ENCODE measurements at places on chromosomes 1 and 21.

- no peak for DNase-seq
These were observed 456 bp downstream of the TOMM40L start for GRCh38 chr1:161226320-161226711.

DNA sequence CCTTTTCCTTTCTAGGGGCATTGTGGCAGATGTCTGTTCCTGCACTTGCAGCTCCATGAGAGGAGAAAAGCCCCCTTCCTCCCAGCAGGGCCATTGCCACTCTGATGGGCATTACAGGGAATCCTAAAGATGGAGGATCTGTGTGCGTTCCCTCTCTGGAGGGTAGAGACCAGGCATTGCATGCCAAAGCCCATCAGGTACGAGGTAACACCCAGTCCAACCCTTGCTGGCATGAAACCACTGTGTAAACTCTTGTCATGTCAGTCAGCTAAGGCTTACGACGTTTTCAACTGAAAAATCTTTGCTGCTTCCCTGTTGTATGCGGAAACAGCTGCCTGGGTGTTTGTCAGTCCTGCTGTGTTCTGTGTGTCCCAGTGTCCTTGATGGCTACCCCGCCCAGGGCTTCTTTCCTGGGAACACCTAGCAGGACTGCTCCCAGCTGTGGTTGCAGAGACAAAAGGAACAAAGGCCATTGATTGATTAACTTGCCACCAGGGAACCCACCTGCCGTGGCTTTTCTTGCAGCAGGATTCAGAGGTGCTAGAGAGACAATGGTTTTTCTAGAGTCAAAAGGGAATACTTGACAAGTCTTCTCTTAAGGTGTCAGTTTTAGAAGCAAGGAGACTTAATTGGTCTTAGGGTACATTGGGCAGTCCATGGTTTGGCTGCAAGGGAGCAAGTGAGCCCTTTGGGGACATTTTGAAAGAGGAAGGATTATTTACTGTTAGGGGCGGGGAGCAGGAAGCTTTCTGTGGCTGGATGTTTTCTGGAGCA lies 24.6 kb downstream of the B3GALT5 start:
- peak; percentile 91 for DNase-seq

- DNase-seq = no peak
These were observed 559.3 kb upstream of the ZRANB2 start for GRCh38 chr1:71640116-71640515.

- no peak for DNase-seq
These were observed 24.4 kb downstream of the FTCD start for GRCh38 chr21:46130831-46131587.

DNA sequence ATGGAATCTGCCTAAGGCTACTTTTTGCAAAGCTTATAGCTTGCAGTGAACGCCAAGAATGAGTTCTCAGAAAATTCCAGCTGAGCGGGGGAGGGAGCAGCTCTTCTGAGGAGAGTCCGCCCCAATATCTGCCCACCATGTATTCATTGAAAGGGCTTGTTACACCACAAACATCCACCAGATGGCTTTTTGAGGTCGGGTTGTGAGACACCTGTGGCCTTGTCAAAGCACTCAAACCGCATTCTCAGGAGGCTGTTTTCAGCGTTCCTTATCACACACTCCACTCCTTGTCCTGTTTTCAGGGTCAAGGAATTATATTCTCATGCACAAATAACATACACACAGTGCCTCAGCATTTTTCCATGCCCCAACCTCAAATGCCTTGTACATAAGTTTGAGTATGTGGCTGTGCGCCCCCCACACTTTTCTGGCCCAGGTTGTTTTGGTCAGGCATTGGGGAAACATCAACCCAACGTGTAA lies 3.9 kb upstream of the C4BPB start:
- peak; percentile 66 for DNase-seq

DNA sequence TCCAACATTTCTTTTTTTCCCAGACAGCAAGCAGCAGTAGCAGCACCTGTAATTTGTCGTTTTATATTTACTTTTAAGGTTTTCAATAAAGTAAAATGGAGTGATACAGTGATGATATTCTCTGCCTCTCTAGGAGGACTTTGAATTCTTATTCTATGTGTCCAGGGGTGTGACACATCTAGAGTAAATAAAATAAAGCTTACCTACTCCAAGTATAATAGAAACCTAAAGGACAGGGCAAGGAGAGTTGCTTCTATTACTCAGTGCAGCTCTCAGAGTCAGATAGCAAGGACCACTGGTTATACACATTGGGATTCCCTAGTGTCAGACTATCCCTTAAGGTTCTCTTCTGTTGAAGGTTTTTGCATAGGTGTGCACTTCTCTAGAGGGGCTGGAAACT lies 95.9 kb downstream of the LMO4 start:
- no peak for DNase-seq

- no peak for DNase-seq
These were observed 6.7 kb downstream of the ALX3 start for GRCh38 chr1:110063781-110064180.

GRCh38 chr1:231162970-231163829 lies 1.3 kb downstream of the TRIM67 start:
- no peak for DNase-seq

DNA sequence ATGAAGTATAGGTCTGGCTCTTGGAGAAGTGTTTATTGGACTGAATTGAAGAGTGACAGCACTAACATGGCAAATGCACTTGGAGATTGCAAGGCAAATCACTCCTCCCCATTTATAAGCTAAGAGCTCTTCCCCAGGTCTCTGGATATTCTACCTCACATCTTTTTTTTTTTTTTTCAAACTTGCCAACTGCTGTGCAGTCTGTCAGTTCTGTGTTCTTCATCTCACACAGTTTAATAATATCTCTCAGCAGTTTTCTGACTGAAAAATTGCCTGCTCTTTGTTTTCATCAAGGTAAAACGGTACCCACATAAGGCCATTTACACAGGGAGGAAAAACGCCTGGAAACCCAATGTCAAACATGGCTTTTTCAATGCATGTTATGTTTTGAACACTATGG lies 186.1 kb upstream of the B3GALT2 start:
- no peak for DNase-seq

- DNase-seq = peak; percentile 63
These were observed 858 bp upstream of the SUSD4 start for GRCh38 chr1:223364685-223365382.

- DNase-seq = no peak
These were observed 25.9 kb downstream of the FGGY start for GRCh38 chr1:59322814-59323213.

GRCh38 chr21:38751379-38752050 lies 54.2 kb upstream of the ETS2 start:
- DNase-seq = no peak

DNA sequence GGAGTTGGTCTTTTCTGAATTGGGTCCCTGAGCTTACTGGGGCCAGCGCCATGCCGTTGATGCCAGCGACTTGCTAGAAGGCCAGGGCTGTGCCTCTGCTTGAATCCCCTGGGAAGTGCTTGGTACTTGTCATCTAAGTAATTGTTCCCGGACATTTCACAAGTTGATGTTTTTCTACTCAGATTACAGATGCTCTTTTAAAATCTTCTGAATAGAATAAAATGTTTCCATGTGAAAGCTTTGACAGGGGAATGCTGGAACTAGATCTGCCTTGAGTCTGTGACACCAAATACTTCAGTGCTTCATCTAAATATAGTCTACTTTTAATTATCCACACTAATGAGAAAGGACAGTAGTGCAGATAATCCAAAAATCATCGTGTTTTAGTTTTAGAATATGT lies 38.3 kb downstream of the PTGFRN start:
- no peak for DNase-seq

DNA sequence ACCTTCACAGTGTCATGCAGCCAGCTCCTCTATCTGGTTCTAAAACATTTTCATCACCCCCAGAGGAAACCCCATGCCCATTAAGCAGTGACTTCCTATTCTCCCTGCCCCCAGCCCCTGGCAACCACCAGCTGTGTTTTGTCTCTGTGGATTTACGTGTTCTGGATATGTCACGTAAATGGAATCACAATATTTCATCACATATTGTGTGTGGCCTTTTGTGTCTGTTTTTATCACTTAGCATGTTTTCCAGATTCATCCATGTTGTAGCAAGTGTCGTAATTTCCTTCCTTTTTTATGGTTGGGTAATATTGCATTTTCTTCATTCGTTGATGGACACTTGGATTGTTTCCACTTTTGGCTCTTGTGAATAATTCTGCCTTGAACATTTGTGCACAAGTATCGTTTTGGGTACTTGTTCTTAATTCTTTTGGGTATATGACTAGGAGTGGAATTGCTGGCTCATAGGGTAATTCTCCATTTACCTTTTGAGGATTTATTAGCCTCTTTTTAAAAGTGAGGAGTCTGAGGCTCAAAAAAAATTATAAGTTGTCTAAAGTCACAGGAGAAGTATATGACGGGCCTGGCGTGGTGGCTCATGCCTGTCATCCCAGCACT lies 127.0 kb downstream of the MRPS6 start:
- DNase-seq = no peak

- no peak for DNase-seq
These were observed 11.5 kb upstream of the EIF4G3 start for GRCh38 chr1:21188235-21188634.

- no peak for DNase-seq
These were observed at the start of gene RPTN for GRCh38 chr1:152159144-152159543. RPTN (minus strand) TSS chr1:152159228; CDS start chr1:152157889, 1,339 bp downstream.

GRCh38 chr1:153553830-153554541 lies 4.9 kb upstream of the S100A3 start:
- no peak for DNase-seq

DNA sequence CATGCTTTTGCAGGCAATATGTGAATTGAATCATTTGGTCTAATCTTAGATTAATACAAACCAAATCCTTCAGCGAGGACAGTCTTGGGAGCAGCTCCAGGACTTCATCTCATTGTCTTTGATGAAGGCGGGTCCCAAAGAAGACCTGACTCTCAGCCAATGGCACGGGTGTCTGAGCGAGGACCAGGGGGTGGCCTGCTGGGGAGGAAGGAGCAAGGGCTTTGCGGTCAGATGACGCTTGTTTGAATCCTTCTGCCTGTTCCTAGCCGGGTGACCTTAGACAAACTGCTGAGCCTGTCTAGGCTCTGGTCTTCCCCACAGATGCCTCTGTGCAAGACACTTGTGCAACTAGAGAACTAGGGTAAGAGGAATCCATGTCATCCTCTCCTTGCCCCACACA lies 312.1 kb upstream of the VAMP3 start:
- DNase-seq = no peak

GRCh38 chr1:247535402-247535801 lies 838 bp downstream of the OR2C3 start:
- DNase-seq = no peak

GRCh38 chr1:217253351-217253750 lies 377.5 kb downstream of the GPATCH2 start:
- no peak for DNase-seq

GRCh38 chr1:36125129-36125991 lies at the start of gene COL8A2:
COL8A2 (minus strand) TSS chr1:36125222; CDS start chr1:36100242, 24,980 bp downstream.
- no peak for DNase-seq

GRCh38 chr1:40020447-40021085 lies 20.0 kb upstream of the CAP1 start:
- DNase-seq = no peak

- no peak for DNase-seq
These were observed 58.8 kb upstream of the ZNF644 start for GRCh38 chr1:91080650-91081049.

GRCh38 chr1:219119839-219120238 lies 53.8 kb upstream of the LYPLAL1 start:
- DNase-seq = no peak

GRCh38 chr21:33053951-33054350 lies 16.0 kb upstream of the OLIG1 start:
- no peak for DNase-seq

DNA sequence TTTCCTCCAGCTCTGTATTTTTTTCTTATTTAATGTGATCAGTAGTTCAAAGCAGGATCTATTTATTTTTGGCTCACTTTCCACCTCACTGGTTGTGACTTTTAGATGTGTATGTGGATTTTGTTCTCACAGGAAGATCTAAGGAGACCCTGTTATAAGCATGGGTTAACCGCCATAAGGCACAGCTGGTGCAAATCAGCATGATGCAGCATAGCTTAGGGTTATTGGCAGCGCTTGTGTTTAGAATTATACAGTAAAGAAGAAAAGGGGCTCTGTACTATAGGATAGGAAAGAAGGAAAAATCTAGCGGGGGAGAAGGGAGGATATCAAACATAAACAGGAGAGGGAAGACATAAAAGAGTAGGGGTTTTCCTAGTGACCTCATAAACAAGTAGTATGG lies 26.9 kb upstream of the RGL1 start:
- DNase-seq = no peak

DNA sequence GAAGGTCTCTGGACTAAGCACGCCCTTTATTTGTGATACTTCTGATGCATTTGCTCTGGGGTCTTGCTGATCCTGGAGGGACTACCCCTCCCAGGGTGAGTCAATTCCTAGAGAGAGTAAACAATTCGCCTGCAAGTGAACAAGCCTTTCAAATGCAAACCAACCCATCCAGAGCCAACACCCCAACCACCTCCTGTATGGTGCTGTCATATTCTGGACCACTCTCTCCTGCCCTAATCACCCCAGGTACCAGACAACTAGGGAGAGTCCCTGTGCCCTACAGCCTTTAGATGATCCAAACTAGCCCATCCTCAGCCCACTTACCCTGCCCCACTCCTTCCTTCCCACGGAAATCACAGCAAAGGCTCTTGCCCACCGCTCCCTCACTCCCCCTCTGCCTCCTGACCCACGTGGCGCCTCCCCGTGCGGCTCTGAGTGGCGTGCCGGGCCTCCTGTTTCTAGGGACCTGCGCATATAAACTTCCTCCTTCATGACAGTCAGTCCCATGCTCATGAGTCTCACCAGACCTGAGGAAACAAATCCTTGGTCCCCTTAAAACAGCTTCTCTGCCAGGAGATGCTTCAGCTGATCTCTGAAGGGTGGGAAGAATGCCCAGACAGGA lies 37.2 kb downstream of the ACTA1 start:
- no peak for DNase-seq

- DNase-seq = no peak
These were observed 7.6 kb upstream of the CTTNBP2NL start for GRCh38 chr1:112388436-112388835.

- no peak for DNase-seq
These were observed 54.8 kb upstream of the SYNC start for GRCh38 chr1:32757213-32757895.

- DNase-seq = peak; percentile 33
These were observed 1.4 kb downstream of the NIT1 start for GRCh38 chr1:161119092-161119903.

DNA sequence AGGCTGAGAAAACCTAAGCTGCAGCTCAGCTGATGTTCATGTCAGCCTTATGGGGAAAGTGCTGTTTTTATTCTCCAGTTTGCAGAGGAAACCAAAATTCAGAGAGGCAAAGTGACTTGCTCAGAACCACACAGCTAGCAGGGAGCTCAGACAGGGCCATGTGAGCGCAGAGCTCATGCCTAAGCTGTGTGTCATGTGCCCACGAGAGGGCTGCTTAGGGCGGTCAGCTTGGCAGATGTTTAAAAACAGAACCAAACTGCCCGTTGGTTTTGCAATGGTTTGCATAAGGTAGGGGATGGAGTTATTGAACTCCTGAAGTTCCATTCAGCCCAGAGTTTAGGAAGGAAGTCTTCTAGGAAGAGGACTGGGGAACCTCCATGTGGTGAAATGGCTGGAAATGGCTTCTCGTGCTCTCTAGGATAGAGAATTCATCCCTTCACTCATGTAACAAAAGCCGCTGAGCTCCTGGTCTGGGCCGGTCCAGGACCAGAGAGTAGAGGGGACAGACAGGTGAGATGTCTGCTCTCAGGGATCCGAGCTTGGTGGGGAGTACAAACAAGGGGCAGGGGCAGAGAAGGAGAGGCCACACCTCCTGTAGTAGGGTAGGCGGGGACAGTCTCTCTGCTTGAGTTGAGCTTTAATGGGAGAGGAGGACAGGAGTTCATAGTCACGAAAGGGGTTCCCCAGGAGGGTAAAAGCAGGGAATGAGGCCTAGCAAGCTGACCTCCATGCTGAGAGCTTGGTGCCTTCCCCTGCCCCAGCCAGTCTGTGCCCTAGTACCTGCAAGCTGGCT lies 46.9 kb downstream of the ARHGEF10L start:
- peak; percentile 30 for DNase-seq
